ENCODE measurements at places on chromosomes 3 and 15. TPM values are rescaled to one million over a fixed set of nuclear protein-coding genes. Genes with fewer than 3 reads are reported as not detected.

GRCh38 chr15:88911766-88912118 is 1.4 kb downstream of the MFGE8 start:
- DNase-seq, result peak; percentile 47

GRCh38 chr3:112497897-112498548 is 1.2 kb downstream of the BTLA start:
- DNase-seq, result no peak

DNA sequence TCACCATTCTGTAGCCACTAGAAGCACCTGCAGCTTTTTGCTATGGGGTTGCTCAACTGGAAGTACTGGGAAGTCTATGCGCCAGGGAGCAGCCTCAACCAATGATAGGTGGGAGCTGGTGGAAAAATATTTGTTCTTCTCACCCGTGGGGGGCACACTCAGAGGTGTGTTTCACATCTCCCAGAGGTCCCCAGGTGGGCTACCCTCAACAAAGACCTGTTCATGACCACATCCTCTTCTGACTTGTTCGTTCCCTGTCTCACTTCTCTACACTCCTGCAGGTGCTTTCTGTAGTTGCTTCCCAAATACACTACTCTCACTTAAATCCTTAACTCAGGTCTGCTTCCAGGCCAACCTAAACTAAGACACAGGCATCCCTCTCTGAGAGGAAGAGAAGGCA is 3.6 kb downstream of the CAMP start:
- DNase-seq, result no peak

GRCh38 chr3:43872301-43872700 is 181.6 kb downstream of the ABHD5 start:
- no peak for DNase-seq

GRCh38 chr3:38471260-38471857 is 17.7 kb downstream of the ACVR2B start:
- DNase-seq, result no peak

DNA sequence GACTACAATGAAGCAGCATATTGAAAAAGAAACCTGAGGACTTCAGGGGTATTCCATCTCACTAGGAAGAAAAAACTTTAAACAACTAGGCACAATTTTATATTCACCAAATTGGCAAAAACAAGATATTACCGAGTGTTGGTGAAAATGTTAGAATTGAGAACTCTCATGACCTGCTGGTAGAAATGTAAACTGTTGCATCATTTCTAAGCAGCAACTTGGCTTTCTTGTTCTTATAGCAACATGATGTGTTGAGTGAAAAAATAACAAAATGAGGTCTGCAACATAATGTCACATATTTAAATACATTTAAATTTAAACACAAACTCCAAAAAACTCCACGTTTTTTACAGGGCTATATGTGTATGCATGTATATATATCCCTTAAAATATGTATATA is 59.0 kb upstream of the SPPL2A start:
- DNase-seq, result no peak

DNA sequence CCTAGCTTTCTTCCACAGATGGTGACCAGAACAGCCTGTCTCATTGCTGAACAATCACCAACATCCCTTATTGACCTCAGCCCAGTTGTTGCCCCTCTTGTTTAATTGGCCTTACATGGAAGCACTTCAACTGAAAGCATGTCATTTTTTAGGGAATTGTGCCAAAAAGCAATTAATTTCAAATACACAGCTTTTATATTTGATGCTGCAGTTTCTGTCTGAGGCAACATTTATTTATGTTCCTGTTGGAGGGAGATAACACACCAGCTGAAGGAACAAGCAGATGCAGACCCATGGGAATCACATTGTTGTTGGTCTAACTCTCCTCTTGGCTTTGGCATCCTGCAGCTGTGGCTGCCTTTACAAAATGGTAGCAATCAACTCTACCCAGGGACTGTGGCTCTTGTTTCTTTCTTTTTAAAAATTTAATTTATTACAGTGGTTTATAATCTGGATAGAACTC is 498.1 kb upstream of the RGMA start:
- DNase-seq, result no peak

GRCh38 chr3:185470323-185470722 is 28.5 kb downstream of the TMEM41A start:
- DNase-seq, result peak; percentile 20

DNA sequence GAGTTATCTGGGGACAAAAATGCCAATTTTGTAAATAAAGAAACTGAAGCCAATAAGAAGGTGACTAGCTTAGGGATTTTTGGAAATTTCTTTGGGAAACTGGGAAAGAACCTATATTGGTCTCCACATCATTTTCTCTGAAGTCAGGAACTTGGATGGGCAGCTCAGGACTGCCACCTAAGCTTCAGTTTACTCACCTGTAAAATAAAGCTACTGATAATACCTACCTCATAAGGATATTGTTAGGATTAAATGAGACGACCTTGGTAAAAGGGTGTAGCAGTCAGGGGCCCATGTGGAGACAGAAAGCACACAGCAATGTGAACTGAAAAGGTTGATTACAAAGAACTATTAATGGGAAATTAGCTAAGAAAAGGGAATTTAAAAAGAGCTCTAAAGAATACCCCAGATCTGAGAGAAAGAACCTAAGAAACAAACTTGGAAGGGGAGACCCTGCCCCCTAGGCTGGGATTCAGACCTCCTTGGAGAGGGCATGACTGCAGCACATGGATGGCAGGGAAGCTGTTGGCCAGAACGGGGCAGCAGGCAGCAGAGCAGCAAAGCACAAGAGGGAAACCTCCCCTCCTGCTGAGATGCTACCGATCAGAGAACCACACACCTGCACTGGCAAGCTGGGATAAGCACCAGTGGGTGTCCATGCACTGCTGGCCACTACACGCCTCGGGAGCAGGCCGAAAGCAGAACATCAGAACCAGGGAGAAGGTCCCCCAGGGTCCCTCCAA is 83.7 kb upstream of the THBS1 start:
- DNase-seq, result no peak

DNA sequence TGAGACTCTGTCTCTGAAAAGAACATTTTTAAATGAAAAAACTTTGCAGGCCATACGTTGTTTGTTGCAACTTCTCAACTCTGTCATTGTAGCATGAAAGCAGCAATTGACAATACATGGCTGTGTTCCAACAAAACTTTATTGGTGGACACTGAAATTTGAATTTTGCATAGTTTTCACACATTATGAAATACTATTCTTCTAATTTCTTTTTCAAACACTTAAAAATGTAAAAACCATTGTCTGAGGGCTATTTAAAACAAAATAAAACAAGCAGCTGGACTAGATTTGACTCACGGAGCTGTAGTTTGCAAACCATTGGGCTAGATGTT is 18.5 kb upstream of the CSTA start:
- no peak for DNase-seq

DNA sequence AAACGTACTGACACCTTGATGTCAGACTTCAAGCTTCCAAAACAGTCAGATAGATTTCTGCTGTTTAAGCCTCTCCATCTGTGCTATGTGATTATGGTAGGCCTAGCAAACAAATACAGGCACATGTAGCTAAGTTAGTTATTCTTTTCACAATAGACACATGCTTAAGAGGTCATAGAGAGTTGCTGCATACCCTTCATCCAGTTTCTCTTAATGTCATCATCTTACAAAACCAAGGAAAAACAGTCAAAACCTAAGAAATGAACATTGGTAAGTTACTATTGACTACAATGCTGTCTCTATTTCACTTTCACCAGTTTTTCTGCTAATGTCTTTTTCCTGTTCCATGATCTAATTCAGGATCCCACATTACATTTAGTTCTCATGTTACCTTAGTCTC is 946.8 kb downstream of the TUSC7 start:
- DNase-seq, result no peak

GRCh38 chr3:61454801-61455200 is 106.6 kb upstream of the PTPRG start:
- no peak for DNase-seq

DNA sequence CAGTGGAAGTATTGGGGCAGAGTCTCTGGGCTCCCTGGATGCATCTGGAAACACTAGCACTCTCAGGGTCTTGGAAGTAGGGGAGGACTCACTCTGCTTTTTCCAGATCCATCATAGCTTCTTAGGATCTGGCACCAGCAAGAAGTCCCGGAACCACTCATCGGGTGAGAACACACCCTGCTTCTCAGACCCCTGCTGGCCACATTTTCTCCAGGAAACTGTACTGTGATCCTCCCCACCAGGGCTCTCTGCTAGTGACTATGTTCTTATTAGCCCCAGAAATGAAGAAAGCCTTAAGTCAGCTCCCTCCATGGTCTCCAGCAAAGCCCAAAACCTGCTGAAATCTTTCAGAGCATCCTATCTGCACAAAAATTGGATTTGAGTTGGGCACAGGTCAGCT is 197.3 kb upstream of the GADL1 start:
- no peak for DNase-seq

GRCh38 chr3:127799476-127800222 is 22.7 kb downstream of the MGLL start:
- no peak for DNase-seq

- DNase-seq, result peak; percentile 60
Observed at GRCh38 chr3:45507820-45508317, 86.7 kb upstream of the LIMD1 start.

DNA sequence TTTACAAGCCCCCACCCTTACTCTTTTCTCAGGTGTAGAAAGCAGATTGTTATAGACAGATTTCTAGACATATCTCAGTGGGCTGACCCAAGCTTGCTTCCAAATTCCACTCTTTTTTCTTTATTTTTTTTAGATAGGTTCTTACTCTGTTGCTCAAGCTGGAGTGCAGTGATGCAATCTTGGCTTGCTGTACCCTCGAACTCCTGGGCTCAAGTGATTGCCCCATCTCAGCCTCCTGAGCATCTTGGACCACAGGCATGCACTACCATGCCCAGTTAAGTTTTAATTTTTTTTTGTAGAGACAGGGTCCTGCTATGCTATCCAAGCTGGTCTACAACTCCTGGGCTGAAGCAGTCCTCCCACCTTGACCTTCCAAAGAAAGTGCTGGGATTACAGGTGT is 53.5 kb upstream of the ADAMTS9 start:
- DNase-seq, result no peak

The SAMD7 gene
- not detected for total RNA-seq

The MYH15 gene
- total RNA-seq, result 0.09 TPM

The PPP1R14D gene
- 0.25 TPM for total RNA-seq
